C1 segment of cervical spinal cord (tissue), 14 donors: ENCODE measurements at places on chromosomes 11 and 22.

GRCh38 chr11:19821412-19821875 lies 108.8 kb downstream of the NAV2 start:
- DNase-seq: no peak

- no peak for DNase-seq
Observed at GRCh38 chr11:13047884-13048283, 38.8 kb downstream of the RASSF10 start.

GRCh38 chr22:17269607-17270261 lies 50.5 kb upstream of the ADA2 start:
- no peak for DNase-seq

DNA sequence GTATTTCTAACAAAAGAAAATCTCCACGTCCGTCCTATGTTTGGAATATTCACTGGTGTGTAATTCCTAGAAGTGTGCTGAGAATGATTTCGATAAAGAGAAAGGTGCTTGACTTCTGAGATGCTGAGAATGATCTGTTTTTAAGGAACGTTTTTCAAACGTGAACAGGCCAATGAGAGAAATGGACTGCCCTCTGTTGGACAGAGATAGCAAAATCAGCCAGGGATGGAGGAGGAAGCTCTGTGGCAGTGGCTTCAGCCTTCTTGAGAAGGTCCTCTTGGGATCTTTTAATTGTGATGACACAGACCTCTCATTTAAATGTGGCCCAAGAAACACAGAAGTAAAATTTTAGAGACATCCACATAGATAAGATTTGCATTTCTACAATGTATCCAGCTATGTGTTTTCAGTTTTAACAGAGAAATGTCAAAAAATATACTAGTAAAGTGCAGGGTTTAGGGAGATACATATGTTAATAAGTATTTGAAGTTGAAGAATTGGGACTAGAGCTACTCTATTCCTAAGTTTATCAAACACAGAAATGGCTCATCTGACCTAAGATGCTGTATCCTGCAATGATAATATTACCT lies 84.0 kb upstream of the RCN1 start:
- no peak for DNase-seq

GRCh38 chr22:36352803-36353507 lies 34.8 kb downstream of the MYH9 start:
- peak; percentile 34 for DNase-seq

DNA sequence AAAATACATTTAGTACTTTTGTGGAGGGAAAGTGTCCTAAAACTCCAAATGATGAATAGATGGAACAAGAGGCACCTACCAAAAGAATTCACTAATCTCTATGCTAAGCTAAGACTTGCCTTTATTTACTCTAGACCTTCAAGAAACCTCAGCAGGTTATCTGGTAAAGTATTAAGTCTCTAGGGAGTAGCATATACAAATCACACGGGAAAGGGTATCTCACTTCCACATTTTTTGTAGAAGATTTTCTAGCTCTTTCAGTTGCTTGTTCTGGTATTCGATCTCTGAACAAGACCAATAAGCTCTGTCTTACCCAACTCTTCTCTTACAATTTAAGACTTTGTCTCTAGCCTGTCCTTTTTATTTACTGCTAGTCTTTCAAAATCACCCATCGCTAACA lies 18.1 kb upstream of the CADM1 start:
- DNase-seq: no peak

DNA sequence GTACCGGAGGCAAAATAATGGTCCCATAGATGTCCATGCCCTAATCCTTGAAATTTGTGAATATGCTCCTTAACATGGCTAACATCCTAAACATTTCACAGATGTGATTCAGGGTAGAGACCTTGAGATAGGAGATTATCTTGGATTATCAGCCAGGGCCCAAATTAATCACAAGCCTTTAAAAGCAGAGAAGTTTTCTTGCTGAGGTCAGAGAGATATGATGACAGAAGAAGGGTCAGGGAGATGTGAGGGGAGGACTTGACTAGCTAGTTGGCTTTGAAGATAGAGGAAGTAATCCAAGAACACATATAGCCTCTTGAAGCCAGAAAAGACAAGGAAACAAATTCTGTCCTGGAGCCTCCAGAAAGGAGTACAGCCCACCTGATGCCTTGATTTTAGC lies 19.1 kb upstream of the FDX1 start:
- no peak for DNase-seq

- DNase-seq: no peak
Observed at GRCh38 chr22:31754813-31755212, 994 bp downstream of the DEPDC5 start.

GRCh38 chr11:73034331-73034730 lies 107.8 kb downstream of the FCHSD2 start:
- DNase-seq: no peak

- DNase-seq: no peak
Observed at GRCh38 chr22:27381960-27382742, 419.4 kb downstream of the MN1 start.

- DNase-seq: no peak
Observed at GRCh38 chr11:66243782-66244535, 24.5 kb upstream of the RAB1B start.

DNA sequence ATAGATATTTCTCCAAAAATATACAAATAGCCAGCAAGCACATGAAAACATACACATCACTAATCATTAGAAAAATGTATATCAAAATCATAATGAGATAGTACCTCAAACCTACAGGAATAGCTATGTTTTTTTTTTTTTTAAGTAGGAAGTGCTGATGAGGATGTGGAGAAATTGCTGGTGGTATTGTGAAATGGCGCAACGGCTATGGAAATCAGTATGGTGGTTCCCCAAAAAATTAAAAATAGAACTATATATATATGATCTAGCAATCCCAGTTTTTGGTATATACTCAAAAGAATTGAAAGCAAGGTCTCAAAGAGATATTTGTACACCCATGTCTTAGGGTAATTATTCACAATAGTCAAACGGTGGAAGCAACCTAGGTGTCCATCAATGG lies 46.0 kb upstream of the HIPK3 start:
- no peak for DNase-seq

DNA sequence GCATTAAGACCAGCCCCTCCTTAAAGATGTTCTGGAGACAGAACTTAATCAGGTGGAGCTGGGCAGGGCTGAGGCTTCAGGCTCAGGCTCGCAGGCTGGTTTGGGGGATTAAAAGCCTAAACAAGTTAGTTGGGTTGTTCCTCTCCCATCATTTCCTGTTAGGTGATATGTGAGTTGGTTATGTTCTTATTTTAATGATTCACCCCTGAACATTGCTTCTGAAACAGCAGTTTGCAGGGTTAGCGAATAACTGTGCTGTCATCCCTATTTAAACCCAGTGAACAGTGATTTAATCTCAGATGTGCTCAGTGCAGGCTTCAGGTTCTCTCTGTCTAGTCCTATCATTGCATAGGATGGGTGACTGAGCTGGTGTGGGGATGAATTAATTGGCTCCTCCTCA lies 47.4 kb upstream of the BIRC3 start:
- DNase-seq: no peak

DNA sequence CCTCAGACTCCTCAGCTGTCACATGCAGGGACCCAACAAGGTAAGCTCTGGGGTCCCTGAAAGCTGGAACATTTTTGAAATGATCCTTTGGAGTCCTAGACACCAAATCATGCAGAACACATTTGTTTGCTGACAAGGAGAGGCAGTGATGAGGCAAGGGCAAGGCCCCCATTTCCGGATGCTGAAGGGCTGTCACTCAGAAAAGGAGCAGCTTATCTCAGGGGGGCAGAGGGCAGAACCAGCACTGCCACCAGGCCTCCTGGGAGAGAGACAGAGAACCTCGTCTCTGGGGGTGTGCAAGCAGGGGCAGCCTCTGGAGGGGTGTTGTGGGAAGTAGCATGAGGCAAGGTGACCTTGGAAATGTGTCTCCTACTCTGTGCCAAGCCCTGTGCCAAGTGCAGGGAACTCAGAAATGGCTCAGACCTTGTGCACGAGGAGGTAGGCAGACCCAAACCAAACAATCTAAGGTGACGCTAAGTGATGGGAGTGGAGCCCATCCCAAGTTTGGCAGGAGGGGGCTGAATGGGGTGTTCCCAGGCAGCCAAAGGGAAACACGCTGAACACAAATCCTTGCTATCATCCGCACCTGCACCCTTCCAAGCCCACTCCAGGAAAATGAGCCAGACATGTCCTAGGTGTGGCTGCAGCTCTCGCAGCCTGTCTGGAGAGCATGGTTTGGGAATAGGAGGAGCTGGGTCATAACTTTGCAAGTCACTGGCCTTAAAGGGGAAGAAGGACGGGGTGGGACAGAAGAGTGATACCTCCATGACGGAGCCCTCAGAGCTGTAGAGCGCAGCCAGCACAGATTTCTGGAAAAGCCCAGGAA lies 94.2 kb downstream of the PDE2A start:
- no peak for DNase-seq

- no peak for DNase-seq
Observed at GRCh38 chr11:48880021-48880441, 103.7 kb downstream of the TRIM51G start.

DNA sequence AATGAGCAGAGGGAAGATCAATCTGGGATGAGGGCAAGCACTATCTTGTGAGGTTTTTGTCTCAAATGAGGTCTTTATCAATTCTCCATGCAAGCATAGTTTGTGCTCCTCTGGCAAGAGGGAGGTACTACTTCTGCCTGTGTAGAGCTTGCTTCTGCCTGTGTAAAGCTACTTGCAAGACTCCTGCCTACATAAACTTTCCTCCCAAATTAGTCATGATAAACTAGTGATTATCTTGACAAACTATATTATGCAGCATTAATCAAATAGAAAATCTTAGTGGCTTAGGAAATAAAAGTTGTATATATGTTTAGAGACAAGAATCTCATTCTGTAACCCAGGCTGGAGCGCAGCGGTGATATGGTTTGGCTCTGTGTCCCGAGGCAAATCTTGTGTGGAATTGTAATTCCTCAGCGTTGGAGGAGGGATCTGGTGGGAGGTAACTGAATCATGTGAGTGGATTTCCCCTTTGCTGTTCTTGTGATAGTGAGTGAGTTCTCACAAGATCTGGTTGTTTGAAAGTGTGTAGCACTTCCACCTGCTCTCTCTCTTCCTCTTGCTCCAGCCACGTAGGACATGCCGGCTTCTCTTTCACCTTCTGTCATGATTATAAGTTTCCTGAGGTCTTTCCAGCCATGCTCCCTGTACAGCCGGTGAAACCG lies 8.0 kb upstream of the MMP10 start:
- DNase-seq: no peak

GRCh38 chr11:120413480-120413879 lies 77.3 kb downstream of the ARHGEF12 start:
- DNase-seq: no peak

DNA sequence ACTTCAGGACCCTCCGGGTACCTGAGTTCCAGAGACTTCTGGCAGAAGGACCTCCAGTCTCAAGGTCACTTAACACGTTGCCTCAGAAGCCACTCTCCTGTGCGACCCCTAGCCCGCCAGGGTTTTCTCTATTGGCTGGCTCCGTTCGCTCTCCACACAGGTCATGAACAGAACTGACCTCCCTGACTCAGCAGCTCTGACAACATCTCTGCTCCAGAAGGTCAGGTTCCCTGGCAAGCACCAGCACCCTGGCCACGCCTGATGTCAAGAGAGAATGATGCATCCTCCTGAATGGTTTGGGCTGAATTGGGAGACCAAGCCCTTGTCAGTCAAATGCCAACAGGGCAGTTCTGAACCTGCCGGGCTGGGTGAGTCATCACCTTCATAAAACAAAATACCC lies 84.3 kb upstream of the TMEM45B start:
- no peak for DNase-seq

- DNase-seq: no peak
Observed at GRCh38 chr11:134266440-134266839, 9.7 kb upstream of the GLB1L3 start.

GRCh38 chr22:47715866-47716578 lies 953.6 kb downstream of the TBC1D22A start:
- DNase-seq: no peak

DNA sequence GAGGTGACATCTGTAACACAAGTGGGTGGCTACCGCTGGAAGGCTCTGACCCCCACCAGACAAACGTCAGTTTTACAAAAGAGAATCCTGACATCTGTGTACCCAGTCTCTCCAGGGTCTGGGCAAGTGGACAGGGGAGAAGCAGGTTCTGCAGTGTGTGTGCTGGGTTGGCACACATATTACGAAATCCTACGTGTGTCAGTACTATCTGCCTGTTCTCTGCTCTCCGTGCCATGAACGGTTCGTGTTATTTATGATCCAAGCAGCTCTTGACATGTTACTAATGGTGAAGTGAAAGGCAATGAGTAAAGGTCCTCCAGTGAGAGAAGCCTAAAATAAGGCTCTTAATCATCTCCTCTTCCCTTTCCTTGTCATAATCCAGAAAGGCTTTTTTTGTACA lies 201.5 kb upstream of the MTMR2 start:
- DNase-seq: no peak

GRCh38 chr11:12478743-12479142 lies 101.4 kb downstream of the PARVA start:
- no peak for DNase-seq

DNA sequence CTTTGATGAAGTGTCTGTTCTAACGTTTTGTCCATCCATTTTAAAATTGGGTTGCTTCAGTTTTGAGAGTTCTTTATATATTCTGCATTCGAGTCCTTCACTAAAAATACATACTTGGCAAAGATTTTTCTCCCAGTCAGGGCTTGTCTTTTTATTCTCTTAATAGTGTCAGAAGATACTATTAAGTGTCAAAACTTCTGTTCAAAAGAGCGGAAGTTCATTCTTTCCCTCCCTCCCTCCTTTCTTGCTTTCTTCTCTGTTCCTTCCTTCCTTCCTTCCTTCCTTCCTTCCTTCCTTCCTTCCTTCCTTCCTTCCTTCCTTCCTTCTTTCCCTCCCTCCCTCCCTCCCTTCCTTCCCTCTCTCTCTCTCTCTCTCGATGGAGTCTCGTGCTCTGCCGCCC lies 7.6 kb upstream of the MUC6 start:
- no peak for DNase-seq

DNA sequence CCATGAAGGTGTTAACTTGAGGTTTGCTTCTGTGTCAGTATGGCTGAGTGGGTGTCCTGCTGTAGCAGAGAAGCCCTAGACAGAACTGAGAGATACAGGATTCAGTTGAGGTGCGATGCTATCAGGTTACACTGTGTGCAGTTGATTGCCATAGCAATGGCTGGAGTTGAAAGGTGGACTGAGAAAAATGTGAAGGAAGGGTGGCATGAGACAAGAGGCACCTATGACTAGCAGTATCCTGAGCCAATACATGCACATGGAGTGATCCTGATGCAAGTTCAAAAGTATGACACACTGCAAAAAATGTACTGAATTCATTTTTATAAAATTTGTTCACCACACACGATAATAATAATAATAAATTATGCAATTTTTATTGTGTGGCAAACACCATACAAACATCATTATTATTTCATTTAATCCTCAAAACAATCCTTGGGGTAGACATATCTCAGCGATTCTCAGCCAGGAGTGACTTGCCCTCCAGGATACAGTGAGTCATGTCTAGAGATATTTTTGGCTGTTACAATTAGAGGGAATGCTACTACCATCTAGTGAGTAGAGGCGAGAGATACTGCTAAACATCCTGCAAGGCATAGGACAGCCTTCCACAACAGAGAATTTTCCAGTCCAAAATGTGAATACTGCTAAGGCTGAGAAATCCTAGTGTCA lies 3.9 kb upstream of the PIWIL4 start:
- DNase-seq: no peak
